NCI-H510A (cell line): ENCODE measurements at places on chromosomes 6 and 20.

- no peak for DNase-seq
Observed at GRCh38 chr6:130907687-130908086, 80.5 kb downstream of the SMLR1 start.

DNA sequence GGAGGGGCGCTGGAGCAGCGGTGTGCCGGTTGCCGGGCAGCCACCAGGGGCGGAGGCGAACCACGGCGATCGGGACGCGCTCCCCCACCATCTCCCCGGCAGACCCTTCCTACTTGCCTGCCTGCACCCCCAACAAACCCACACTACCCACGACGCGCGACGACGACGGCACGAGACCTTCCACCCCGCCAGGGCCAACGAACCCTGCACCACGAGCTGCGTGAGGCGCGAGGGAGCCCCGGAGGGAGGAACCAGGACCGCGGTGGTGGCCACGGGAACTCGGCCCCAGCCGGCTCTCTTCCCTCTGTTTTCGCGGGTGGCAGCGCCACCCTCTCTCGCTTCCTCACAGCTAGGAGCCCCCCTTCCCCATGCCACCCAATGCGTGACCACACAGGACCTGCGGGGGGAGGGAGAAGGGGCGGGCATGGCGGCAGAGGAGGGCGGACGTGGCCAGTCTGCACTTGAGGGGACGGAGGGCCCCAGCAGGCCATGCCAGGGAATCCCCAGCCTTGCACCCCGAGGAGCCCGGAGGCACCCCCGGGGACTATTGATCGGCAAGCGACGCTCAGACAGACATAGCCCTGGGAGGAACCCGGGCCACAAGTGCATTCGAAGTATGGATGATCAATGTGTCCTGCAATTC lies 1516.4 kb upstream of the DEFB115 start:
- DNase-seq: no peak

DNA sequence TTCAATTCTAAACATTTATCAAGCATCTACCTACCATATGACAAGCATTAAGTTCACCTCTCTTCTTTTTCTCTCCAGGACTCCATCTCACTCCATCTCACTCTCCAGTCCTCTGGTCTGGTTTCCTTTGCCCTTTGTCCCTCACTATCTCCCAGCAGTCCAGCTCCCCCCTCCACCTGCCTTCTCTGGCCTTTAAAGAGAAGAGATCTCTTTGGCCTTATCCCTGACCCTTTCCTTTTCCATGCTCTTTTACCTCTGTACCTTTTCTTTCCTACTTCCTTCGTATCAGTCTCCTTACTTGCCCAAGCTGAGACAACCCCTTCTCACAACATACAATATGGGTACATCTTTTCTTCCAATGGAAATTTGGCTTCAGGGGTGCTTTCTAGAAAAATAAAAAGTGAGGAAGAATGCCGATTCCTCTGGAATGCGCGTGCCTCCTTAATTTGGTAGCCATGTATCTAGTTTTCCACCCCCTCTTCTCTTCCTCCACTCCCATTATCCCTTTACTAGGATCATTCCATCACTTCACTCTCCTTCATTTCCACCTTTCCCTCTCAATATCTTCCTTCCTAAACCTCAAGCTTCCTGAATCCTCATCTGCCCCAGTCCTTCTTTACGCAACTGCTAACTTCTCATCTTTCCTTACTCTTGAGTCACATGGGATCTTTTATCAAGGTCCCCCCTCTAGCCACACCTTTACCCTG lies 745 bp upstream of the AGPAT1 start:
- DNase-seq: peak; percentile 54

GRCh38 chr6:108020472-108021116 lies 53.9 kb downstream of the OSTM1 start:
- no peak for DNase-seq

GRCh38 chr6:38806271-38806670 lies 91.2 kb downstream of the DNAH8 start:
- DNase-seq: peak; percentile 84

- DNase-seq: no peak
Observed at GRCh38 chr6:16237242-16237641, 1.1 kb upstream of the GMPR start.

- DNase-seq: no peak
Observed at GRCh38 chr6:110095935-110096334, 83.5 kb downstream of the WASF1 start.

- no peak for DNase-seq
Observed at GRCh38 chr6:111642463-111643158, 36.9 kb upstream of the TRAF3IP2 start.

DNA sequence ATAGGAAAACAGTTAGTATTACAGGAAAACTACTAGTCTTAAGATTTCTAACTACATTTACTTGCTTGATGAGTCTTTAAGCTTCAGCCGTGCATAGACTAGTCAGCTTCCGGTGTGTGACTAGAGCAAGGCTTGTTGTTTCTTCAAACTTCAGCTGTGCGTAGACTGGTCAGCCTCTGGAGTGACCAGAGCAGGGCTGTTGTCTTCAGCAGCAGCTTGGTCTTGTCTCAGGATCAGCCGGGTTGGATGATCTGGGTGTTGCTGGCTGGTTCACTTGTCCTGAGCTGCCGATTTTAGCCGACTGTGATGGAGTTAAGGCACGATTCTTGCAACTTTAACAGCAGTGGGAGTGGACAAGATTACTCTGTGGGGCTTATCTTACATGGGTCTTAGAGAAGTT lies 44.7 kb downstream of the HLA-C start:
- DNase-seq: no peak

GRCh38 chr20:21315138-21315537 lies 12.0 kb downstream of the XRN2 start:
- no peak for DNase-seq

DNA sequence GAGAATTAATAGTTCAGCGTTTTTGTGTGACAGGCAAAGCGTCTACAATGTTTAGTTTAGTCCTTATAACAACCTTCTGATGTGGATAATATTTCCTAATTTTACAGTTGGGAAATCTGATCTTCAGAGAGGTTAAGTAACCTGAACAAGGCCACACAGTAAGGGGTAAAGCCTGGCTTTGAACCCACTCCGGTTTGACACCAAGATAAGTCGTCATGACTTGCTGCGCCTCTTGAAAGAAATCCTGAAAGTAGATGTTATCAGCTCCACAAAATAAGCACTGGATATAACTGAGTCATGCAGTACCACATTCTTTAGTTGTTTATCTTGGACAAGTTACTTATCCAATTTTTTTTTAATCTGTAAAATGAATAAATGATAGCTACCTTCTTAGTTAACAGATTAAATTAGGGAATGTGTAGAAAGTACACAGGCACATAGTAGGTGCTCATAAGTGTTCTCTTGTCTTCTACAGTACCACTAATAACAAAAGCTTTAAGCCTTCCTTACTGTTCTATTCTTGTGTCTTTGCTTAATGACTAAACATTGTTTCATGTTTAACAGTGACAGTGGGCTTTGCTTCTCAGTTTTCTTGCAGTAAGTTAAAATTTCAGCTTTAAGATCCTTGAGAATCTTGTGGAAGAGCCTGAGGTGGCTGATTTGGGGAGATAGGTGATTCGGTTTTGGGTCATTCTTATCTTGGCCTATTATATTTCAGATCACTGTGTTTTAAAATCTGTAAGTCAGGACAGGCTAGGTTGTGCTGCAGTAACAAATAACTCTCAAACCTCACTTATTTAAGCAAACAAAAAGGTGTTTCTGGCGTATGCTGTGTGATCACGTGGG lies 2.1 kb downstream of the HIVEP1 start:
- no peak for DNase-seq

- no peak for DNase-seq
Observed at GRCh38 chr6:105038259-105038658, 81.4 kb downstream of the LIN28B start.

- no peak for DNase-seq
Observed at GRCh38 chr6:52482903-52483670, 62.9 kb downstream of the EFHC1 start.

DNA sequence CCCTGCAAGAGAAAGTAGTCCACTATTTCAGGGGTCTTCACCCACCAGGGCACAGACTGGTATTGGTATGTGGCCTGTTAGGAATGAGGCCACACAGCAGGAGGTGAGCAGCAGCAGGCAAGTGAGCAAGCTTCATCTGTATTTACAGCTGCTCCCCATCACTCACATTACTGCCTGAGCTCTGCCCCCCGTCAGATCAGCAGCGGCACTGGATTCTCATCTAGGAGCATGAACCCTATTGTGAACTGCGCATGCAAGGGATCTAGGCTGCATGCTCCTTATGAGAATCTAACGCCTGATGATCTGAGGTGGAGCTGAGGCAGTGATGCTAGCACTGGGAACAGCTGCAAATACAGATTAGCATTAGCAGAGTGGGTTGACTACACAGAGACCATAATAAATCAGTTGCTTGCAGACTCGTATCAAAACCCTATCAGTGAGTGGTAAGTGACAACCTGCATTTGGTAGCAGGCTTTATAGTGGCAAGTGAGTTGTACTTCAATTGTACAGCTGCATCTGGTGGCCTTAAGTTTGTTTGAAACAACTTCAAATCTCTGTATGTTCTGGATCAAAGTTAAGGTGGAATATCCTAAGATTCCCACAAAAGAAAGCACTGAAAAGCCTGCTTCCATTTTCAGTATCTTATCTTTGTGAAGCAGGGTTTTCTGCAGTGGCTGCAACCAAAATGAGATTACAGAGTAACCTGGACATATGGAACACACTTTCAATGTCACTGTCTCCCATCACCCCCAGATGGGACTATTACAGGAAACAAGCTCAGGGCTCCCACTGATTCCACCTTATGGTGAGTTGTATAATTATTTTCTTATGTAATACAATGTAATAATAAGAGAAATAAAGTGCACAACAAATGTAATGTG lies 12.8 kb downstream of the C6orf141 start:
- no peak for DNase-seq

DNA sequence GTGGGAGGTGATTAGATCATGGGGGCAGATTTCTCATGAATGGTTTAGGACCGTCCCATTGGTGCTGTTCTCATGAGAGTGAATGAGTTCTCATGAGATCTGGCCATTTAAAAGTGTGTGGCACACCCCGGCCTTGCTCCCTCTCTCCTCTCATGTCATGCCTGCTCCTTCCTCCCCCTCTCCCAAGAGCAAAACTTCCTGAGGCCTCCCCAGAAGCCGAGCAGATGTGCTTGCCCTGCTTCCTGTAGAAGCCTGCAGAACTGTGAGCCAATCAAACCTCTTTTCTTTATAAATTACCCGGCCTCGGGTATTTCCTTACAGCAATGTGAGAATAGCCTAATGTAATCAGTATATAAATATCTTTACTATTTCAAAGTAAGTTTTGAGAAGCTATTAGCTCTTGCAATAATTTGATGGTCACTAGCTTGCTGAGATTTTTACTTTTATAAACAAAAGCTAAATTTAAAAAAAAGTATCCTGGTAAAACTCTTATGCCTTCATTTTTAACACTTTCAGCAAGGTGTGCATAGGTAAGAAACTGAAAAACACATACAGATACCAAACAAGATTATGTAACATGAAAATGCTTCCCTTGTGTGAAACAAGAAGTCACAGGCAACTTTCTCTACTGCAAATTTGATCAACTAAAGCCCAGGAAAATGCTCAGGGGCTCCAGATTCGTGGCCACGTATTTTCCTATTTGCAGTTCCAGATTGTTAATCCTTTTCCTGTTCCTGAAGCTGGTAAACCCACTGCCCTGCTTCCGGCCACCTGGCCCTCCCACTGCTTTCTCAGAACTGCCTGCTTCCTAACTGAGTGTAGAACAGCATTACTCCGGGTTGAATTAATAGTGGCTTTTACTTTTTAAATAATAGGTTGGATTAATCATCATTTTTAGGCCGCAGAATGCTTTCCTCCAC lies 395.1 kb upstream of the CNR1 start:
- DNase-seq: no peak

DNA sequence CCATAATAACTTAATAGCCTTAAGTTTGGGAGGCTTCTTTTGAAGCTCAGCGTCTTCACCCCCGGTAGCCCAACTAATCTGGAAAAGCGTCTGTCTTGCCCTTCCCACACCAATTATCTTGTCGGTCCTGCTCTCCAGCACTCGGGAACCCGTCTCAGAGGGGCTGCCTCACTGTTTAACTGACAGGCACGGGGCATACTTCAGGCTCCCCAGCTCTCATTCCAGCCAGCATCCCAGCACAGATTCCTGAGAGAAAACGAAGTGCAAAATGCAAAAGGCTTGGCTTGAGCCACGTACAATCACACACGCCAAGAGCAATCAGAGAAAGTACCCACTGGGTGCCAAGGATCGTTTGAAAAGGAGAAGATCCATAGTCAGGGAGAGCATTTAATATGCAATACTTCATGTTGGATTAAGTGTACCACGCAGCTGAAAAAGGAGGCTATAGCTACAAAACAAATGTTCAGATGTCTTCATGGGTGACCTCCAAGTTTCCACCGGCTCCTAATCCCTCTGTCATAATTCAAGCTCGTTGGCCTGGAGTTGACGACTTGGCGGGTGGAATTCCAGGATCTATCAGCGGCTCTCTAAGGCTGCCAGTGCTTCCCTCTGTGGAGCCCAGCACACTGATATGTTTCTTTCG lies 53.7 kb upstream of the STX16 start:
- no peak for DNase-seq

- DNase-seq: no peak
Observed at GRCh38 chr6:3575701-3576100, 118.9 kb upstream of the SLC22A23 start.

DNA sequence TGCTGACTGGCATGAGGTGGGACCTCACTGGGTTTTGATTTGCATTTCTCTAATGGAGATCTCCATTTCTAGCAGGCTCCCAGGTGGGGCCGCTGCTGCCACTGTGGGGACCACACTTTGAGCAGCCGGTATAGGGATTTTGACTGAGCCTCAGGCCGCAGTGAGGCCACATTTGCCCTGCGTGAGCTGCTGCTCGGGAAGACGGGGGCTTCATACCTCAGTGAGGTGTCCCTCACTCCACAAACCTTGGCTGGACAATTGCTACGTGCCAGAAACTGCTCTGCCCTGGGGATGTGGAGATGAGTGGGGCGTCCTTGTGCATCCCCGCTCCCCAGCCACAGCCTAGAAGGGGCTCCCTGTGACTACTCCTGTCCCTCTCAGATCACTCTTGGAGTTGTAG lies 134.3 kb downstream of the ANKRD60 start:
- DNase-seq: no peak

DNA sequence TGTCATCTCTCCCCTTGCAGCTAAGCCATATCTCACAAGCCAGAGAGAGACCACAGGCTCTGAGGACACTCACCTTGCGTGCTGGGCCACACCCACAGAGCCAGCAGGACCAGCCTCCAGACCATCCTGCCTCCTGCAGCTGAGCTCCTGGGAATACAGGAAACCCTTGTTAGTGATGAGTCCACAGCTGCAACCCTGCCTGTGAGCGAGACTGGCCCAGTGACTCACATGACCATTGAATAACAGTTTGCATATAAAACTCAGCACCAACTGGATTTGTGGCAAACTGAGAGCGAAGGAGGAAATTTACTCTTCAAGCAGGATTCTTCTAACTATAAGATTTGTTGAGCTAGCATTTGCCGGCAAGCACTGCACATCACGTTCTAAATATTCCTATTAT lies 3.0 kb downstream of the THBS2 start:
- DNase-seq: no peak
